ENCODE measurements at places on chromosomes 2 and 18.

- no peak for DNase-seq
These were observed 192.6 kb downstream of the IKZF2 start for GRCh38 chr2:212958757-212959295.

- DNase-seq, result no peak
These were observed 14.5 kb upstream of the TTR start for GRCh38 chr18:31577195-31577594.

DNA sequence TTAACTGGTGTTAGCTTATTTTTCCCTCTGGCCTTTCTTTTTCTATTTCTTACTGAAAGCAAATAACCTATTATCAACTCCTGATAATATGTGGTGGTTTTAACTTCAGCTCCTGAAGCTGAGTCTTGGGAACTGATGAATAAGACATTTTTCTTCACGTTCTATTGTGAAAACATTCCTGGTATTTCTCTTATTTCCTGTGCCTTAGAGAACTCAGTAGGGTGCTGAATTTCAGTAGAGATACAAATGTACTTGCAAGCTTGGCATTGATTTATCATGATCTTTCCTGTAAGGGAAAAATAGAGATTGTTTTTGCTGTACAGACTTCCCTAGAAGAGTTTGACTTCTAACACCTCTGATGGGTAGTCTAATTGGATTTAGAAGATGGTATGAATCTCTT lies 52.8 kb upstream of the DCC start:
- no peak for DNase-seq

- DNase-seq, result no peak
These were observed 187.5 kb downstream of the LTBP1 start for GRCh38 chr2:33134086-33134771.

DNA sequence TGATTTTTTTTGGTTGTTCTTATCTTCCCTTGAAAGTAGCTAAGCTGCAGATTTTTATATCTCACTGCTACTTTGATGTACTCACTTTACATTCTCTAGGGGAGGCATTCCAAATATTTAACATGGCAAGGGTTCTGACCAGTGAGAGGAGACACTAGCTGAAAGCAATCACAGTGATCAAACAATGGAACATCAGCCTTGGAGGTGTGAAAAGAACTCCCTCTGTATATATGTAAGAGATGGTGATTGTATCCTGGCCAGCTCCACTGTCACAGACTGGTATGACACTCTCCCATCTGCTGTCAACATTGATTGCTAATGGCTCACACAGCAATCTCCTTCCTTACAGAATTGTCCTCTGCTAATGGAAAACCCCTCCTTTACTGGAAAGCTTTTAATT lies 291.7 kb upstream of the CDH19 start:
- DNase-seq, result no peak

DNA sequence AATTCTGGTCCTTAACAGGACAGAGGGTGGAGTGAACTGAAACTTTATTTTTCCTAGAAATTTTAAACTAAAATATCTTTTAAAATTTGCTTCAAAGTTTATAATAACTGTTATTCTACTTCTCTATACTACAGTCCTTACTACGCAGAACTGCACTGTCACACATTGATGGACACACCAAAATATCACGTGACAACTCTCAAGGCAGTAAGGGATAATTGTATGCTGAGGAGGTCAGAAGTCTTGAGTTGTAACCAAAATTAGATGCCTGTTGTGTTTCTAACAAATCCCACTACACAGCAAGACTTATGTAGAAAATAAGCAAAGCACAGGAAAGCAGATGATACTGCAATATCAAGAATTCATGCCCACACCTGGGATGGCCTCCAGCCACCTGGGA lies 76.3 kb downstream of the CHST9 start:
- no peak for DNase-seq

DNA sequence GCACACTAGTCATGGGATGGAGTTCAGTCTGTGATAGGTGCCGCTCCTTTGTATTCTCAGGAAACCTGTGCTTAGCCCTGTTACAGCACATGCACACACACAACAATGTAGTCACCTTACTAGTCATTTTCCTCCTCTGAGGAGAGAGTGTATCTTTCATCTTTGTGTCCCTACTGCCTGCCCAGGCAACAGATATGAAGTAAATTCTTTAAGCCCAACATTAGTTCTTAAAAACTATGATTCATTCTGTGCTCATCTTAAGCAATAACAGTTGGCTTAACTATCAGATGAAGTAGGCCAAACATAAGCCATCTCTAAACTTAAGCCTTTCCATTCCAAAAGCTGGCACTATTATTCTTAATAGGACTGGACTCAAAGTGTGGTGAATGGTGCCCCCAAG lies 186.5 kb downstream of the LNPK start:
- no peak for DNase-seq

DNA sequence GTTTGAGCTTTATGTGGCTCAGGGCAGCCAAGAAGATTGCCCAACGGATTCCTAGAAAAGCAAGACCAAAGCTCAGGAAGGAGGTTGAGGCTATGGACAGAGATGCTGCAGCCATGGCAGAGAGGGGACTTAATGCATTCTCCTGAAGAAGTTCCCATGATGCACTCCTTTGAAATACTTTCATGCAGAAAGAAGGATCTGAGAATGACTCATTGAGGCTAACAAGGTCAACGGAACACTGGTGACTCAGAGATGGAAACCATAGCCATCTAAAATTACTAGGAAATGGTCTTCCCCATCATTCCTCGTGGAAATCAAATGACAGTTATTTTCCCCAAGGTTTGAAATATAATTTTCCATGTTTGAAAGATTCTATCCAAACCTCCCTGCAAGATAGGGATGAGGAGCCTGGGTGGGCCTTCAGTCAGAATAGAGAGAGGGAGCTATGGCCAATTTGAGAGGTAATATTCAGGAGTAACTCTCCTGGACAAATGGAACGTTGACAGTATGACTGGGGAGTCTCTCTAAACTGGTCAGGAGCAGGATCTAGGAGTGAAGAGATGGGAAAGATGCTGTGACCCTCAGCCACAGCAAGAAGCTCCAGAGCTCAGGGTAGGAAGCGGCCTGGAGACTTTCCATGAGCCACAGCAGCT lies 63.0 kb downstream of the REEP1 start:
- DNase-seq, result no peak

DNA sequence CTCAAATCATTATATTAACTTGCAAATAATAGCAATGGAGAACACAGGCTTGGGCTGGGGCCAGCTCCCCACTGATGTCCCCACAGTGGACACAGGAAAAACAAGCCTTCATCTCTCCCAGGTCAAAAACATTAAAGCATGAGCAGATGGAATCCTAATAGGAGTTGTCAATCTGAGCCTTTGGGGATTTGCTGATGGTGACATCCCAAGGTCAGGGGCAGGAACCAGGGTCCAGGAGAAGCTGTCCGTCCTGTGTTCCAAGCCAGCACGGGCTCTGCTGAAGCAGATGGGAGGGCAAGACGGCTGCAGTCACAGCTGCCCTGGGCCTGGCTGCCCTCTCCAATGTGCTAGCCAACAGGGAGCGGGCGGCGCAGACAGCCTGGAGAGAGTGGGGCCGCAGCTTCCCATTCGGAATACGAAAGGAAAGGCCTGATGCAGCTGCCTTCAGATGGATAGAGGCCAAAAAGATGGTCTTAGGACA lies 135.5 kb downstream of the NDUFA10 start:
- DNase-seq, result no peak

DNA sequence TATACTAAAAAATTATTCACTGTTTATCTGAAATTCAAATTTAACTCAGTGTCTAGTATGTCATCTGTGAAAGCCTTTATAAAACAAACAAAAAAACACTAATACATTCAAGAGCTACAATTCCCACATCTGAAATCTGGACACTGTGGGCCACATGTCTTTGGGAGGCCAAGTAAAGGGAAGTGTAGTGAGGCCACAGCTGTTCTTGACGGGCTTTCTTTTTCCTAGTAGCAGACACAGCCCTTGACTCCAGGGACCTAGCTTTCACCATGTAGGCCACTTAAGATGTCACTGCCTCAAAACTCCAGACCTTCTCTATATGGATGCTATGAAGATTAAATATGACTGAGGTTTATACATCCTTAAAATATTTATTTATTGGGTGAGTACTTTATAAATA lies 91.1 kb downstream of the RBMS1 start:
- no peak for DNase-seq

Data from T-helper 22 cell (primary cell).